Thoracic aorta endothelial cell (primary cell): ENCODE measurements at places on chromosomes 7 and 10. TPM values are rescaled to one million over a fixed set of nuclear protein-coding genes. Genes with fewer than 3 reads are reported as not detected.

GPR158 gene
- total RNA-seq: under 0.01 TPM in 1 of 2 replicates, not detected in the other

FAM131B gene
- 0.93 TPM in 2 replicates for total RNA-seq

IRF5 gene
- 0.66 and 1.4 TPM in 2 replicates for total RNA-seq

KLLN gene
- 0.40 and 0.65 TPM in 2 replicates for total RNA-seq

C10orf90 gene
- total RNA-seq: not detected in 2 replicates

SSC4D gene
- total RNA-seq: 0.13 and 0.14 TPM in 2 replicates

FAM25G gene
- total RNA-seq: not detected in 2 replicates
